ENCODE measurements at places on chromosomes 1 and 21. TPM values are rescaled to one million over a fixed set of nuclear protein-coding genes. Genes with fewer than 3 reads are reported as not detected.

The C8B gene
- not detected for total RNA-seq

The CNKSR1 gene
- total RNA-seq, result 1.7 TPM

- DNase-seq, result no peak
Observed at GRCh38 chr1:54342742-54343687, 63.2 kb downstream of the SSBP3 start.

- peak; percentile 56 for DNase-seq
Observed at GRCh38 chr1:178509414-178510007, 3.4 kb upstream of the TEX35 start.

- no peak for DNase-seq
Observed at GRCh38 chr1:228062812-228063211, 19.7 kb upstream of the ARF1 start.

The NBL1 gene
- total RNA-seq, result 49.1 TPM

DNA sequence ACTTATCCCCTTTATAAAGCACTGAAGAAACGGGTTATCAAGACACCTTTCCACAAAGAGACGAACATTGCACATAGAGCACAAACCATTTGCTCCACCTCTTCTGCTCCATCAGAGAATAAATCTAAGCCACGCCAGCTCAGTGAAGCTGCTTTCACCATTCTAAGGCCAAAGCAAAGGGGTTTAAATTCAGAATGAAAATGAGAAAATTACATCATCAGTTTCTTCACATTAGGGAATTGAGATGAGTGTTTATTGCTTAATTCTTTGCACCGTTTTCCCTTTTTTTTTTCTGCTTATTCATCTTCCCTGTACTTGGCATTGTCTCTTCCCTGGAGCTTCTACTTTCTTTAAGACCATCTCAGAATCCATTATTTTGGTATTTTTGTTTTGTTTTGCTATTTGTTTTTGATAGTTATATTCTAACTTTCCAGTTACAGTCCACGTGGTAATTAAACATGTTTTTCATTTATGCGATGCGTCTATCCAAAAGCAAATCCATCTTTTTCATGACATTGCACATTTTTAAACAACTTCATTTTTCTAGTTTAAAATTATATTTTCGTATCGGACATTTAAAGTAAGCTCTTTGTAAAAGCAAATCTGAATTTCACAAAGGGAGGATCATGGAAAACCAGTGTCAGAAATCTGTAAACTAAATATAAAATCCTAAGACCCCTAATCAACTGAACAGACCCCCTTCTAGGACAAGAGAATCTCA is 1.9 kb upstream of the OR2T34 start:
- no peak for DNase-seq

DNA sequence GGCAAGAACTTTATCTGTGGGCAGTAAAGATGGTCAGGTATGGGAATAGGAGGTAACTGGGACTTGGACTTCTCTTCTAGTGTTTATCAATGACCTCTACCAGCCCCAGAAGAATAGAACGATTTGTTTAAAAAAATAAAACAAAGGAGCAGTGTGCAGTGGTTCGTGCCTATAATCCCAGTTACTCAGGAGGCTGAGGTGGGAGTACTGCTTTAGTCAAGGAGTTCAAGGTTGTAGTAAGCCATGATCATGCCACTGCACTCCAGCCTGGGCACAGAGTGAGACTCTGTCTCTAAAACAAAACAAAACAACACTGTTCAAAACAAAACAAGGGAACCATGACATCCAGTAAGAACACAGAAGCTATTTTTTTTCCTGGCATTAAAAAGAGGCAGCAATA is 4.3 kb downstream of the RNF19B start:
- DNase-seq, result no peak

DNA sequence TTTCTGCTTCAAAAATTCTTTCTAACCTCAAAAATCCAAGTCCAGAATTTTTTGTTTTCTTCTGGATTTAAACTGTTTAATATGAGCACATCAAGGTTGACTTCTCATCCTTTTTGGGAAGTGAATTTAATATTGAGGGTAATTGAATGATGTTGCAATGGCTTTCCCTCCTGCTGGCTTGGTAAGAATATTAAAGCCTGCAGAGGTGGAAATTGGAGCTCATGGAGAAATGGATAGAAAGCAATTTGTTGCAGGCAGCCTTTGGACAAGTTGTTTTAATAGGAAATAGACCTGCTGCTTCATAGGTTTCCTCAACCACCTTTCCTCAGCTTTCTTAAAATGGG is 124.7 kb downstream of the SYT2 start:
- no peak for DNase-seq

The LUZP1 gene
- total RNA-seq, result 28.0 TPM

DNA sequence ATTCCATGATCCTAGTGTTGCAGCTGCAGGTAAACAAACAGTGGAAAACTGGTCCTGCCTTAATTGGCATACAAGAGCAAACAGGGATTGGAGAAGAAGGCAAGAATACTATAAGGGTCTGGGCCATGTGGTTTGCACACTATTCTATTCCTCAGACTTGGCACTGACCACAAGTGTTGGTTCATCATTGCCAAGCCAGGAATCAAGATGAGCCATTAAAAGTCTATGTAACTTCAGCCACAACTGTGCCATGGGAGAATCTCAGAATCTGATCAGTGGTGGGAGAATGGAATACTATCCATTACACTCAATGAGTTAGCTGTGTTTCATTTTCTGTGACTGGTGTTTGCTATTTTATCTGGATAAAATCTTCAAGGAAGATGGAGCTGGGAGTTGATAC is 26.2 kb upstream of the FCER1A start:
- DNase-seq, result no peak

The B3GALT2 gene
- total RNA-seq, result 83.4 TPM

The COL9A2 gene
- total RNA-seq, result 0.45 TPM

The AGMAT gene
- not detected for total RNA-seq

- peak; percentile 88 for DNase-seq
Observed at GRCh38 chr1:41418857-41419583, 57.8 kb downstream of the FOXO6 start.

GRCh38 chr1:39359028-39359570 is 132.3 kb upstream of the BMP8A start:
- no peak for DNase-seq

- DNase-seq, result no peak
Observed at GRCh38 chr1:209038735-209039134, 544.8 kb upstream of the CAMK1G start.

DNA sequence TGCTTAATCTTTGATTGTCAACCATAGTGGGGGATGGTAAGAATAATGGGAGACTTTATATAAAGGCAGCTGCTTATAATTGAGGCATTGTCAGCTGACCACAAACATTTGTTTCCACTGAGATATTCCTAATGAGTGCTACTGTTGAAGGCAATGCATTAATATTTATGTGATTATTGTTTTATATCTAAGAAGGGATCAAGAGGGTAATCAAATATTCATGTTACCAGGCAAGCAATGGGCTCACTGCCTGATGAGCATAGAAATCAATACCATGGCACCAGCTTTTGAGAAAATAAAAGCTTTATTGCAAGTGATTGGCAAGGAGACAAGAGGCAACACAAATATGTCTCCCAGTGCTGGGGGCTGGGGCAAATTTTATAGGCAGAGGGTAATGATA is 706.7 kb upstream of the ADAMTS5 start:
- DNase-seq, result no peak

The FAM43B gene
- total RNA-seq, result 2.5 TPM

The KDM1A gene
- total RNA-seq, result 35.0 TPM

The SRSF4 gene
- 53.8 TPM for total RNA-seq

DNA sequence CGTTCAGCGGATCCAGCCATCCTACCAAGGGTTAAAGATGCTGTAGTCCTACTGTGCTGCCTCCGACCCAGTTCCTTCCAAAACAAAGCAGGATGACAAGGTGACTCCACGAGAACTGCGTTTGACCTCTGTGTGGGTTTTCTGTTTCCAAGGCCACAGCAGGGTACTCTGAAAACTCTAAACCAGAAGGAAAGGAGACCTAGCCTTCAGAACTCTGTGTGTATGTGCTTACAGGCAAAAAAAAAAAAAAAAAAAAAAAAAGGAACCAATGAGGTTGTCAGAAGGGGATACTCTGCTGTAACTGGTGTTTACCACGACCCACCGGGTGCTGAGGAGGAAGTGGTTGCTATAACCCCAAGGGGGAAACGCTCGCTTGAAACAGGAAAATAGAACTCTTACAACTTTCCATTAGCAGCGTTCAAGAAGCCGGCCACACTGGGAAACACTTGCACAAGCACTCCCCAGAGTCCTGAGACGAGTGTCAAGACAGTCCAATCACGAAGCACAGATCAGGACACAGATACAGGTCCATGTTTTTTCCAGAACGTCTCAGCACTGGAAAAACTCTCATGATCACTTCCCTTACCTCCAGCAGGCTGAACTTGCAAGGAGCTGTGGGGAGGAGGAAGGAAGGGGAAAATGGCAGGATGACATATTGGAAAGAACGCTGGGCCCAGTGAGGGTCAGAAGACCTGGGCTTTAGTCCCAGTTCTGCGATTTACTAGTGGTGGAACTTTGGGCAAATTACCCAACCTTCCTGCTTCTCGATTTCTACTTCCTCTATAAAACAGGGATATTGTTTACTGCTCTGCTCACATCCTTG is 64.0 kb downstream of the ITPKB start:
- peak; percentile 63 for DNase-seq

DNA sequence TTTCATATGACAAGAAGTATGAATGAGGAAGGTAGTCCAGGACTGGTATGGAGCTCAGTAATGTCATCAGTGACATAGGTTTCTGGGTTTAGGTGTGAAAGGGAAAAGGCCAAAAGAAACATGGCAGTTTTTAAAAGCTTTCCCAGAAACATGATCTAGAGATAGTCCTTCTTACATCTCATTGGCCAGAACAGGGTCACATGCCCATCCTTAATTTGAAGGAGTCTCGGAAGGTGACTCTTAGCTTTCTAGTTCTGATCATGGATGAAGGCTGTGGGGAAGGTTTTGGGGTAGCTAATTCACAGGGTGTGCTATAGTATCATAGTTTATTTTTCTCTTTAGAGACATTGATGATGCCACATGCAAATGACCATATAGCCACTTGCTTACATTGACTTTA is 55.3 kb downstream of the RPS6KC1 start:
- no peak for DNase-seq

DNA sequence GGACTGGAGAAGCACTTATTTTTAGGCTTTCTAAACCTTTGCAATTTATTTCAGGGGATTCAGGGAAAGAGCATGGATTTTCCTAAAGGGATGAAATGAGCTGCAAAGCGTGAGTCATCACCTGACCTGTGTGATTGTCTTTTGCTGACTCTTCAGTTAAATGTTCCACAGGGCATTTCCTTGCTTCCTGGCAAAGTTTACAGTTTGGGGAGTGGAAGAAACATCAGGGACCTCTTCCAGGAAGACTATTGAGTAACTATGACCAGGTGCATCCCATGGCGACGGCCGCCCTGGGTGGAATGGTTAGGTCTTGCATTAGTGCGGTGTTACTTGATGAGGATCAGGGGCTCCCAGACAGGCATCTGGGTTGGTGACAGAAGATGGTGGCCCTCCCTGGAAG is 79.5 kb upstream of the SIPA1L2 start:
- DNase-seq, result no peak

DNA sequence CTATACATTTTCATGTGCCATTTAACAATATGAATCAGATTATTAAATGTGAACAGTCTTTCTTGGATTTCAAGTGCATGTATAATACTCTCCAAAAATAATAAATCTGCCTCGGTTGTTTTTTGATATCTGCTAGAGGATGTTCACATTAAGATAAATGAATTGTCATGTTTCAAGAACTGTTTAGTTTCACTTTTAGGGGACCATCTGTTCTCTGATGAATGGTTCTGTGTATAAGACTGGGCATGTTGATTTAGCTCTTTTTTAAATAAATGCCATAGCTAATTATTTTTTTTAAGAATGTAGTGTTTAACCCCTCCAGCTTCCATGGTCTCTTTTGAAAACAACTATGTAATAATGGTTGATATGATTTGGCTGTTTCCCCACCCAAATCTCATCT is 1245.1 kb upstream of the ADGRL4 start:
- DNase-seq, result no peak

The GON4L gene
- 20.3 TPM for total RNA-seq

The GUCA2B gene
- not detected for total RNA-seq

DNA sequence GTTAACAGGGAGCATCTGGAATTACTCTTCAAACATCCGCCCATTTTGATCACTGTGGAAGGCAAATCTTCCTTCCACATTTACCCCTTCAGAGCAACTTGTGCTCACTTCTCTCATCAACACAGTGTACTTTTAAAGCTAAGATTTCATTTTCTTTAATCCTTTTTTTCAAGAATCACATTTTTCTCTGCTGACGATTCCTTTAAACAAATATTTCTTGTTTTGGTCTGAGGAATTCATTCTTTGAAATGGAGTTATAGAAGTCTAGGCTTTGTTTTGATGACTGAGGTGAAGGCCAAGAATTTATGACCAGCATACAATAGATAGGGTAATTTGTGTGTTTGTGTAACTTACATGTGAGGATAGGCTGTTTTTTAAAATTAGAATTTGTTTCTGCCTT is 25.6 kb downstream of the LRRC42 start:
- no peak for DNase-seq

The CD1C gene
- total RNA-seq, result 0.74 TPM

- no peak for DNase-seq
Observed at GRCh38 chr1:163933437-163933836, 611.7 kb downstream of the NUF2 start.

DNA sequence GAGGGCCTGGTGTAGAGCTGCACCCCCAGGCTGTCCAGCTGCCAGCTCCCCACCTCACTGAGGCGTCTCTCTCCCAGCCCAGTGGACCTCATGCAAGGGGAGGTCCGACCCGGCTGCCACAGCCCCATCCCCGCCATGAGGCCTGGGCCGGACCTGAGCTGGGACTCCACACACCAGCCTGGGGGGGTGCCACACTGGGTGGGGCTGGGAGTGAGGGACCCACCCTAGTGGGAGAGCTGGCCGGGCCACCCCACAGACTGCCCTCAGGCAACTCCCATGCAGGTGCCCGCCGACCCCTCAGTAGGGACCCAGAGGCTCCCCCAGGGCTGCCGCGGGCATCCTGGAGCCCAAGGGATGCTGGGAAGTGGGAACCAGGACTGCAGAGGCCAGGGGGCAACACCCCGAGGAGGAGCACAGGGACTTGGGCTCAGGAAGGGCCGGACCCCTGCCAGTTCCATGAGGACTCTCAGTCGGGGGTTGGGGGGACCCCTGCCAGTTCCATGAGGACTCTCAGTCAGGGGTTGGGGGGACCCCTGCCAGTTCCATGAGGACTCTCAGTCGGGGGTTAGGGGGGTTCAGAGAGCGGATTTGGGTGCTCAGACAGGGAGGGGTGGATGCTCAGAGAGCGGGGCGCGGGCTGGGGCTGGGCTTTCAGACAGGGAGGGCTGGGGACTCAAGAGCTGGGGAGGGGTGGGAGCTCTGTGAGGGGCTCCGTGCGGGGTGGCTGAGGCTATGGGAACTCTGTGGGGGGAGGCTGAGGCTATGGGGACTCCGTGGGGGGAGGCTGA is 1.2 kb upstream of the RNF223 start:
- peak; percentile 19 for DNase-seq

The TMEM52 gene
- total RNA-seq, result 1.7 TPM

The MIXL1 gene
- total RNA-seq, result not detected
